ENCODE measurements at places on chromosomes 7 and 10.

GRCh38 chr10:71143170-71143569 lies 69.2 kb upstream of the UNC5B start:
- DNase-seq, result no peak

DNA sequence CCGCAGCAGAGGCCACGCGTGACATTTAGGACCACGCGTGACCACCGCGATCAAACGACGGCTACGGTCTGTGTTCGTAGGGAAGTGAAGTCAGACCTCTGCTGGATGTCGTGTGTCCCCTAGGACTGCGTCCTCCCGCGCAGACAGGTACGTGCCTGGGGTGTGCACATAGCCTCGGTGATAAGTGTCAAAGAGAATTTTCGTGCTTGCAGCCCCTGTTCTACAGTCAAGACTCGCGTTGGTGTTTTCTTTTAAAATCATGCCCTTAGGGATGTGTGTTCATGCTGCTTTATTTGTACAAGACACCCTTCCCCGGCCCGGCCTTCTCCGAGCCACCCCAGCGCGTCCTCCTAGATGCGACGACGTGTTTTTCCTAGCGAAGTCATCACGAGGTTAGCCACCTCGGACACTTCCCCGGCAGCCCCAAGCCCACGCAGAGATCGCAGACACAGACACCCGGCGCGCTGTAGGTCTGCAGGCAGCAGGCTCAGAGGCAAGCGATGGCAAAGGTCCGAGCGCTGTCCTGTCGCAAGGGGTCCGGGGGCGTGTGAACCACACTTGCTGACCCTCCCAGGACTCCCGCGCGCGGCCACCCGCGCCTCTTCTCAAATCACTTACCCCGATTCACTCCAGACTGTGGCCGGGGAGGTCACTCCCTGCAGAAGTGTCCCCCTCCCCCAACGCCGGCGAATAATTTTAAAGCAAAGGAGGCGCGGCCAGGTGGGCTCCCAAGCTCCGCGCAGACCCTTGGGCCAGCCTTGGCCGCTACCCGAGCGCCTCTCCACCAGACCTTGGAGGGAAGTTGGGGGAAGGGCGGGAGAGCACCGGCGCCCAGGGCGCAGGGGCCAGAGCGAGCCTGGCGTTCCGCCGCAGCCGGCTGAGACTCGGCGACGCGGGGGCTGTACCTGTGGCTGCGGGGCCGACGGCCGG lies 552 bp downstream of the MKX start:
- peak; percentile 17 for DNase-seq

- DNase-seq, result no peak
Observed at GRCh38 chr7:50164559-50165170, 71.6 kb upstream of the ZPBP start.

GRCh38 chr7:8131694-8132605 lies 130.0 kb downstream of the ICA1 start:
- DNase-seq, result no peak

GRCh38 chr7:2165610-2166594 lies 66.8 kb downstream of the MAD1L1 start:
- peak; percentile 89 for DNase-seq

GRCh38 chr10:29784175-29784773 lies 149.5 kb upstream of the SVIL start:
- no peak for DNase-seq

GRCh38 chr10:130111113-130111851 lies 652 bp upstream of the C10orf143 start:
- peak; percentile 93 for DNase-seq

DNA sequence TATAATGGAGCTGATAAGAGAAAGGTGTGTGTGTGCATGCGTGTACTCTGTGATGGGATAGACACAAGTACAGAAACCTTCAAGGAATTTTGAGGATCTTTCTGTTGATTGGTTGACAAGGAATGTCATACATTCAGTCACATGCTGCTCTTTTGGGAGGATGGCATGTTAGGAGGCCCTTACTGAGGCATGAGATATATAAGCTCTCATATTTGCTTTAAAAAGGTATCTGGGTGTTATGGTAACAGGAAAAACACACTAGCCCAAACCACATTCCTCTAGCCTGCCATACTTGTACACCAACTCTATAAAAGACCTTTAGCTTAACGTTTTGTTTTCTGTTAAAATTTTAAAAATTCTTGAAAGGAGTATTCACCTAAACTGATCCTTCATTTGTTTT lies 72.5 kb upstream of the EGFR start:
- DNase-seq, result no peak

DNA sequence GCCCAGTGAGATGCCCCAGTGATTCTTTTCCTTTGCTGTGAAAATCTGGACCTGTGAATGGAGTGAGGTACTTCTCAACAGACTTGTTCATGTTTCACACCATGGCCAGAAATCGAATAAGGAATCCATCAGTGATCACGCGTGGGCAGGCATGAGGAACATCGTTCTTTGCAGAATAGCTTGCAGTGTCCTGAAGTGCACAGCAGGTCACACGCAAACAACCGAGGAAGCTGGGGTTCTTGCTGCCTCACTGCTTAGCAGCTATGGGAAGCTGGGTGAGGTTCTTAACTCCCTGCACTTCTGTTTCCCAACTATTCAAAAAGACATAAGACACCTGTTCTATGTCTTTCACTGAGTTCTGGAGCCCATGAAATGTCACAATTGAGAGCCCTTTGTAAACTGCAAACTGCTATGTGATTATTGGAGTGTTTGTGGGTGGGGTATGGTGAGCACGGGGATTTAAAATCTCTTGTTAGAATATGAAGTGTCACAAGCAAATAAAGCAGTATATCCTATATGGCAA lies 253.4 kb downstream of the KIAA1217 start:
- no peak for DNase-seq

DNA sequence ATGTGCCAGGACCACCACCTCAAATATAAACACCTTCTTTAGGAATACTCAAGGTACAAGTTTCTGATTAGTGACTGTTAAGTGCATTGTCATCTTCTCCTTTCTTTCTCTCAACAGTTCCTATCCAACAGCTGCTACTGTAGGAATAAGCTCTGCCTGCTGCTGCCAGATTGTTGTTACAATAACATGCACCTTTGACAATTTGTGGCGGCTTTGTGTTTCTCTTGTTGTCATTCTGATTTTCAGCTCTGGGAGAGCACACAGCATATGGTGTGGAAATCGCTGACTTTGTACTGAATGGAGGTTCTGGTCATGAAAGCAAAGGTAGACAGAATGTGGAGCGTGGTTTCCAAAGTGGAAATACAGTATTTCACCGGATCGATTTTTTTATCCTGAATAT lies 182.8 kb downstream of the SEC23IP start:
- no peak for DNase-seq

DNA sequence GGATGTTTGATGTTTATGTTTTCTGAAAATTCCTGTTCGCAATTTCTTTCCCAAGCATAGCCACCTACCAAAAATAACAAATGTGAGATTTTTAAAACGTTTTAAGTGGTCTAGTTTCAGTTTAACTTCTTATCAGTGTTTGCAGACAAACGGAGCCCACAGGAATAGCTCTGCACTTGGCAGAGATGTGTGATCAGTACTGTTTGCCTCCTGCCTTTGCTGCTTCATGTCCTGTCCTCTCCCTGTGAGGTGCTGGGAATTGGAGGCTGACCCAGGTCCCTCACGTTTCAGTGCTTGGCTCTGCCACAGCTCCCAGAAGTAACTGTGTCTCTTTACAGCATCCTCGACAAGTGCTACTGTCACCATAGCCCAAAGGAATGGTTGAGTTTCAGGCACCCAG lies 1.2 kb downstream of the UCN3 start:
- DNase-seq, result no peak

GRCh38 chr7:138460649-138461607 lies 869 bp downstream of the TRIM24 start:
- peak; percentile 68 for DNase-seq

DNA sequence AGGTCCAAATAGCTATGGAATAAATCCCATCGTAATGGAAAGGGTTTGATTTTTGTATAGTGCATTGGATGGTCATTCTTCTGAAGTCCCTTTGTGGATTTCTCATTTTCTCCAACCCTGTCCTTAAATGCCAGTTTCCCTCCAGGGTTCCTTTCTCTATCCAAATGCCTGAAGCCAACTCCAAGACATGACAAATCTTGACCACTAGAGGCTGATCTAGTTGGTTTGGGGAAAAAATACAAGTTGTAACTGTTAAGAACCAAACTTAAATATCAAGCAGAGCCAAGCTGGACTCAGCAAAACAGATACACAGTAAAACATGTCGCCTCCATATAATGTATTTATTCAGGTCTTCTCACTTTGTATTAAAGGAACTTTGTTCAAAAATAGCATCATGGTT lies 28.7 kb downstream of the FRMD4A start:
- no peak for DNase-seq

- no peak for DNase-seq
Observed at GRCh38 chr7:106868364-106868763, 3.3 kb downstream of the PIK3CG start.

GRCh38 chr10:133336577-133337369 lies at the start of gene CALY:
CALY (minus strand) TSS chr10:133336896; CDS start chr10:133328989, 7,907 bp downstream.
- peak; percentile 63 for DNase-seq

GRCh38 chr10:57694956-57695608 lies 572.6 kb downstream of the IPMK start:
- DNase-seq, result no peak

- no peak for DNase-seq
Observed at GRCh38 chr10:3660753-3661152, 124.3 kb downstream of the KLF6 start.

- peak; percentile 29 for DNase-seq
Observed at GRCh38 chr7:106367018-106367420, 82.2 kb upstream of the NAMPT start.

DNA sequence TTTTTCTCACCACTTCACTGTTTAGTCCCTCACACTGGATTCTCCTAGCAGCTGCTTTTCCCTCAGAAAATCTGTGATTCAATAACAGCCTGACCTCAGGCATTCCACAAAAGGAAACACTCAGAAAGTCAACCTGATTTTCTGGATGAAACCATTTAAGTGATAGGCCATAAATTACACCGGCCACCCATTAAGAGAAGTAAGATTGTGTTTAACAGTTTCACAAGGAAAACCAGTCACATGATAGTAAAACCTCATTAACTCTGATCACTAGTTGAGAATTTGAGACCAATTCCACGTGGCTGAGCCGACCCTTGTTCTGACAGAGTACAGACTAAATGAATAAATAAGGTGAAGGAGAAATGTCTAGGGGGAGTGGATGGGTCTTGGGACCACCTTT lies 7.7 kb downstream of the GRM8 start:
- no peak for DNase-seq

DNA sequence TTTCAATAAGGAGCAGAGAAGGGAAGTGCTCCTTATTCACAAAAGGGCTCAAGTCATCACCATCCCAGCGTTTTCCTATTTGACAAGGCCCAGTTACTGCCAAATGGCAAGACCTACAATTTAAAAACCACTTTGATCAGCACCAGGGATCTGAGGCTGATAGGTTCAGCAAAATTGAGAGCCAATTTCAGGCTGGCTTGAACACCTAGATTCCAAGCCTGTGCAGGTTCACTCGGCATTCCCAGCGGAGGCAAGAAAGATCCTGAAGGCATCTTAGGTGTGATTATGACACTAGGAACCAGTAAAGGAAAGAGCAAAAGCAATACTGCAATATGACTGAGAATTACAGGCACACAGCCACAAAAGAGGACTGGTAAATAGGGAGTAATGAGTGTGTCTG lies 441.4 kb downstream of the CALN1 start:
- DNase-seq, result no peak

GRCh38 chr10:29951441-29951931 lies 107.9 kb downstream of the JCAD start:
- no peak for DNase-seq

GRCh38 chr7:1210979-1211608 lies 21.6 kb upstream of the UNCX start:
- no peak for DNase-seq

GRCh38 chr10:117339578-117339977 lies 35.7 kb downstream of the PDZD8 start:
- DNase-seq, result no peak

DNA sequence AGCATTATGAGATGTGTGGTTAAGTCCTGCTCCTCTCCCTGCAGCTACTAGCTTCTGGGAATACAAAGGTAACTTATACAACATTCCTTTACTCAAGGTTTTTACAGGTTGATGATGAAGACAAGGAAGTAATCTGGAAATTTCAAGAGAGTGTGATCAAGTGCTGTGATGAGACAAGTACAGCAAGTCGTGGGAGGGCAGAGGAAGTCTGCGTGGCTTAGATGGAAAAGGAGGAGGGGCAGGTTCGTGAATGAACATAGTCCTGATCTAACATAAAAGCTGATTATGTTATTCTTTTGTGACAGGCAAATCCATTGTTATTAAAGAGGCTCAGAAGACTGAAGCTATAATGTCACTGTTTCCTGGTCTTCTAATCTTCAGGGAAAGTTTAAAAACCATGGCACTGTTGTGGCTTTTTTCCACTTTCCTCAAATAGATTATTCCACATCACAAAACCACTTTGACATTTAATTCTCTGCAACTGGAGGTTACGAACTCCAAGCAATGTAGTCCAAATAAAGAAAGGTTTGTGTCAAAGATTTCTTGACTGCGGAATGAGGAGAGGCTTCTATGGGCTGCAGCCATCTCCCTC lies 84.1 kb downstream of the CPXM2 start:
- DNase-seq, result no peak

DNA sequence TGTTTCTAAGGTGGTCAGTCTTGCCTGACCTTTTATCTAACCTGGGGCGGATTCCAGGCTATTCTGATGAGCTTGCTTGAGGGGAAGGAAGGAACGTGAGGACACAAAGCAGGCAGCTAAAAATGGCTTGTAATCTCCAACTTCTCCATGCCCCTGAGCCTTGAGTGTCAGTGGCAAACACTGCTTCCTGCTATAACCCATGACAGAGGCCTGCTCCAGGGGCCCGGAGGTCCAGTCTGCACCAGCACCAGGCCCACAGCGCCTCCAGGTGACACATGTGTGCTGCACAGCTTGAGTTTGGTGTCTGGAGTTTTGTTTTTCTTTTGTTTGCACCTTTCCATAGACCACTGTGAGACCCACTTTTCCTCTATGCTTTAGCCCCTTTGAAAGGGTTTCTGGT lies 207.9 kb downstream of the PAXIP1 start:
- no peak for DNase-seq

DNA sequence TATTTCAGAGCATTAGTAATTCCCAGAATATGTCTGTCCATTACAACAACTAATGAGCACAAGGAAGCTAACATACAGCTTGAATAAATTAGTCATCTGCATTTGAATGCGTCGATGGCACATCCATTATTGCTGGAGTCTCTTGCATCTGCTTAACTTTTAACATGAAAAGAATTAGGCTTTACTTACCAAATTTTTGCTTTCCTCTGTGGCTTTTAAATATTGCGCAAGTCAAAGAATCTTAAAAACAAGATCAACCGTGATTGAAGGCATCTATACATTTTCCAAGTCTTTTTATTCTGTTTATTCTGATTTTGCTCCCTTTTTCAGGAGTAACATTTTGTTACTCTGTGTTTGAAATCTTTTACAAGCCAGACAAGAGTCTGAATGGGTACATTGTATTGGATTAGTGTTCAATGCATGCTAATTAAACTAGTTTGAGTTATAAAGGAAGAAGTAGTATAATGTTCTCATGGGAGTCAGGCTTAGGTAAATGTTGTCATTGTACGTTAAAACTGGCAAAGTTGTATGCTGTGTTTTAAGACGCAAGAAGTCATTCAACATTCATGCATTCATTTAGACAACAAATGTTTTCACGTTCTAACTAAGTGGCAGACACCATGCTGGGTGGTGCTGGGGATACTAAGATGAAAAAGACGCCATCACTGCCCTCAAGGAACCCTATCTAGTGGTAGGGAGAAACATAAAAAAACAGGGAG lies 4.0 kb upstream of the CACNB2 start:
- no peak for DNase-seq

- no peak for DNase-seq
Observed at GRCh38 chr7:81693080-81693479, 76.8 kb downstream of the HGF start.
